Right cardiac atrium (tissue), 5 donors: ENCODE measurements at places on chromosomes 5 and 9.

- no peak for DNase-seq
Observed at GRCh38 chr5:33969572-33970452, 14.7 kb downstream of the SLC45A2 start.

- DNase-seq = peak; percentile 72
Observed at GRCh38 chr5:172455511-172456061, 1.3 kb upstream of the SH3PXD2B start.

- peak; percentile 61 for DNase-seq
Observed at GRCh38 chr5:6448622-6449464, at the start of gene UBE2QL1. Gene UBE2QL1, plus strand, starts transcription at chr5:6448859. Its CDS starts 35 bp downstream, at chr5:6448894.

- DNase-seq = no peak
Observed at GRCh38 chr5:176176231-176176630, 62.0 kb upstream of the SIMC1 start.

DNA sequence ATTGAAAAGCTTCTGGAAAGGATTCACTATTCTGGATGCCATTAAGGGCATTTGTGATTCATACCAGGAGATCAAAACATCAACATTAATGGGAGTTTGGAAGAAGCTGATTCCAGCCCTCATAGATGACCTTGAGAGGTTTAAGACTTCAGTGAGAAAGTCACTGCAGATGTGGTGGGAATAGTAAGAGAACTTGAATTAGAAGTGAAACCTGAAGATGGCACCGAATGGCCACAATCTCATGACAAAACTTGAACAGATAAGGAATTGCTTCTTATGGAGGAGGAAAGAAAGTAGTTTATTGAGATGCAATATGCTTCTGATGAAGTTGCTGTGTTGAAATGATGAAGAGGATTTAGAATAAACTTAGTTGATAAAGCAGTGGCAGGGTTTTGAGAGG is 254.6 kb upstream of the SLC24A2 start:
- DNase-seq = no peak

DNA sequence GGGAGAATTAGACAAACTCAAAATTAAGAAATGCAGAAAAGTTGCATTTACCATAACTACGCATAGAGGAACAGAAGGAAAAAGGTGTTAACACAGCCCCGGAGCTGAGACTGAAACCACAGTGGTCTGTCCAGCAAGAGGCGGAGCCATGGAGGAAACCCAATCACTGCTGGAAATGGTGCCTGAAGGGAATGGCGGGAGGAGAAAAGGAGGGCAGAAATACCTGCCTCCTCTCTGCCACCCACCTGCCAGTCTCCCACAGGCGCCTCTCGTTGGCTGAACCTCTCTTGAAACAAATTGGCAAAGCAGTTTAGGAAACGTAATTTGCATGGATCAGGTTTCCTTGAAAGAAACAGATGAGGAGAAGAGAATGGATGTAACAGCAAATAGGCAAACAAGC is 9.7 kb upstream of the PRKACG start:
- DNase-seq = no peak
